ENCODE measurements at places on chromosomes 2 and 18.

GRCh38 chr2:217418090-217418489 is 558.2 kb upstream of the TNP1 start:
- no peak for DNase-seq

DNA sequence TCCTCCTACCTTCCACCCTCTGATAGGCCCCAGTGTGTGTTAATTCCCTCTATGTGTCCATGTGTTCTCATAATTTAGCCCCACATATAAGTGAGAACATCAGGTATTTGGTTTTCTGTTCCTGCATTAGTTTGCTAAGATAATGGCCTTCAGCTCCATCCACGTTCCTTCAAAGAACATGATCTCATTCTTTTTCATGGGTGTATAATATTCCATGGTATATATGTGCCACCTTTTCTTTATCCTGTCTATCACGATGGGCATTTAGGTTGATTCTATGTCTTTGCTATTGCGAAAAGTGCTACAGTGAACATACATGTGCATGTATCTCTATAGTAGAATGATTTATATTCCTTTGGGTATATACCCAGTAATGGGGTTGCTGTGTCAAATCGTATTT is 46.8 kb upstream of the PDE1A start:
- DNase-seq: no peak

- no peak for DNase-seq
These were observed 17.4 kb upstream of the LMAN1 start for GRCh38 chr18:59376351-59376935.

DNA sequence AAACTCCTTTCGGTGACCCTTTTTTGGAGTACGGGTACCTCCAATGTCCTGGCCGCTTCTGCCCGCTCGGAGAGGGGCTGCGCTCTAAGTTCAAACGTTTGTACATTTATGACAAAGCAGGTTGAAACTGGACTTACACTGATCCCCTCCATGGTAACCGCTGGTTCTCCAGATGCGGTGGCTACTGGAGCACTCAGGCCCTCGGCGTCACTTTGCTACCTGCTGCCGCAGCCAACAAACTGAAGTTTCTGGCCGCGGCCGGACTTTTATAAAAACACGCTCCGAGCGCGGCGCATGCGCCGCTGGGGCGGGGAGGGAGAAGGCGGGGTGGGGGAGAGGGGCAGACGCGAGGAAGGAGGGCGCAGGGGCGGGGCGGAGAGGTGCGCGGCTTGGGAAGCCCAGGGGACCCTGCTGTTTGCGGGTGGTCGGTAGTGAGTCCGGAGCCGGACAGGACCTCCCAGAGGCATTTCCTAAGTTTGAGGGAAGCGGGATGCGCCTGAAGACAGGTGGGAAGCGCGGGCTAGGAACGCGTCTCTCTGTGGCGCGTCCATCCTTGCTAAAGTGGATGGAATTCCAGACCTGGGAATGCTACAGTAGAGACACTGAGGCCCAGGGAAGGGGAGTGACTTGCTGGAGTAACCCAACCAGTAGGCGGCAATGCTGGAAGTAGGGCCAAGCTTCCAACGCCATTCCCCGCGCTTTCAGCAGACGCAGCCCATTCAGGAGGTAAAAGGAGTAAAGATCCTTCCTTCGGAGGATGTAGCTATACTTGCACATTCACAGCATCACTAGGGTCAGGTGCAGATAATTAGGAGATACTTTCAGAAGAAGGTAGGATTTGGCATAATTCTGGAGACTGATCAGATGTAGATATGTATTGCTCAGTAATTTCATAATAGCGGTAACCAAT is at the start of gene CXCR4:
CXCR4 (minus strand) TSS at position 241 of the 910 bp plus-strand sequence; CDS start at position 152, 89 bp downstream.
- DNase-seq: peak; percentile 96

DNA sequence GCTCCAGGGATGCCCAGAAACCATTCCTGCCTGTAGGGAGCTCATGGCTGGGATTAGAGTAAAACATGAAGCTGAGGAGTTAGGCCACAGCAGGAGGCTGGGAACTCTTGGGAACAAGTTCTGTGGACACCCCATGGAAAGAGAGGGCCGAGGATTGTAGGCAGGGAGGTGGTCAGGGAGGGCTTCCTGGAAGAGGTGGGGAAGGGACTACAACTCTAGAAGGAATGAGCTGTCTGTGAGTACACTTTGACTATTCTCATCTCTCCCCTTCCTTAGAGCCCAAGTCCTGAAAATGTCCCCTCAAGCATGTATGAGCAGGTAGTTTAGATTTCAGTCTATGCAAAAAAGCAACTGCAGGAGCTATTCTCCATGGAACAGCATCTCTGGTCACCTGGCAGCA is 139.9 kb upstream of the GLI2 start:
- DNase-seq: no peak

GRCh38 chr18:51188024-51188701 is 9.3 kb downstream of the MEX3C start:
- DNase-seq: peak; percentile 25

DNA sequence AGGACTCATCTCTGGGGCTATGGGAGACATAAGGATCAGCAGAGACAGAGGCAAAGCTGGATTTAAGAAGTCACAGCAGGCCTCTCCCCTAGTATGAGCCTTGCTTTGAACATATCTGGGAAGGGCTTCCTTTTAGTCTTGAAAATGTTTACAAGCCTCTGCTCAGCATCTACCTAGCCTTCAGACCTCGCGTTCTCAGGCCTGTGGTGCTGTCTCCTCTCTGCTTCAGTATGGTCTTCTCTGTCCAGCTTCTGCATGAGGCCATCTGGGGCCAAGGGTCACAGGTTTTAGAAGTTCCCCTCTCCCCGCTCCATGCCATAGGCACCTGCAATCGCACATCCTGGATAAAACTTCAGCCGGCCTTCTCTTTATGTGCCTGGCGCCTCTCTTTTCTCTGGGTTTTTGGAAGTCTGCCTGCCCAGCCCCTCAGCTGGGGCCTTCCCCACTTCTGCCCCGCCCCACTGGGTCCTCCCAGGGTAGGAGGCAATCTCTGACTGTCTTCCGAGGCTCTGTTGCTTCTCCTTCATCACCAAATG is 7.1 kb downstream of the ACTG2 start:
- no peak for DNase-seq

DNA sequence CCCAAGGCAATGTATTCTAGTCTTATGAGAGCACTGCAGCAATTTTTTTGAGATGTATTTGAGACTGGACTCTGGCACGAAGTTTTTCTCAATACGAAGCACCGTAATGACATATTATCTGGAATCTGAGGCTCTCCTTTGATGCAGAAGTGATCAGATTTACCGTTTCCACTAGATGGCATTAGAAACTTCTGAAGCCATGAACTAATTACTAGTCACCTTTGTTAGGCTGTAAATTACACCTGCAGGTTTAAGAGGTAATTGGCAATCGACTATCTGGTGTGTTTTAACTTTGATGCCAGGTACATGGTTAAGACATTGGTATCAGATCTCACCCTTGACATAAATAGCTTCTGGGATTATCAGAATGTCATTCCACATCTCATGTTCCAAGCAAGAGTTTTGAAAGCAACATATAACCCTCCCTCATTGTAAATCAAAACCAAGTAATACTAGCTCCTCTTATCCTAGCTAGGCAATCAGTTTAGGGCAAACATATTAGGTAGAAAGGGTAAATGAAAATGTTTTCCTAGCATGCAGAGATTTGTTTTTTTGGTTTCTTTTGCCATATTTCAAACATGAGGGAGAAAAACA is 254.6 kb upstream of the SPRED2 start:
- DNase-seq: no peak

DNA sequence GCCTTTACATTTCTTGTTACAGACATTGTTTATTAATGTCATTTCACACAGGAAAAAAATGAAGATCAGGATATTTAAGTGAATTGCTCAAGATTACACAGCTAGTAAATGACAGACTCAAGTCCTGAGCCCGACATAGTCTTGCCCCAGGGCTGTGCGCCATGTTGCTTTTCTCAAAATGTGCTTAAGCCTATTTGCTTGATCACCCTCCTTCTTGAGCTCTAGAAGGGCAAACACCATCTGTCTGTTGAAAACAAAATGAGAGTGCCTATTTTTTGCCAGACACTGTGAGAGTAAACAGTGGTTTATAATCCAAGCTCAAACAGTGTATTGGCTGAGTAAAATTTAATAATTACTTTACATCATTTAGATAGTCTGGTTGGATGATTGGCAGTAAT is 34.8 kb upstream of the HNMT start:
- DNase-seq: no peak

DNA sequence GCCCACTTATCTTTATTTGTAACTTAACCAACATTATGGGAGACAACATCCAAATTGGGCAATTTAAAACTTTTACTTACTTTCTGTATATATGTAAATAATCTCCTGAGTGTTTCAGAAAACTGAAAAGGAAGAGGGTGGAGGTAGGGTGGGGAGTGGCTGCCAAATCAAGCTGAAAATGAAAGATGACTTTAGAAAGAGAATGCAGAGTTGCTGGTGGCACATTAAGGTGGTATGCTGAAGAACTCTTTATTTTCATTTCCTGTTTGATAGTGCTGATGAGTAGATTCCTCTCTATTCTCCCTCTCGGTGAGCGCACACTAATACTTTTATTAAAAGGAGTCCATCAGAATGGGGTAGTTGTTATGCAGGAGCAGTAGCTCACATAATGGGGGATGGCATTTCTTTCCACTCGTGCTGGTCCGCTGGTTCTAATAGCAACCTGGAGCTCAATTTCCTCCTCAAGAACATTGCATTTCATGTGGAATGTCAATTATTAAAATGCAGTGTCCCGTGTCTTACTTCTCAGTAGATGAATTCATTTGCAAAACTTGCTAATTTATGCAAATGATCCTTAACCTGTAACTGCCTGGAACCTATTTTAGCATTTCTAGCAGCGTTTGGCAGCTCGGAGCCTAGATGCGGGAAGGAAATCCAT is 466.9 kb upstream of the HNRNPA3 start:
- DNase-seq: no peak
